ENCODE measurements at places on chromosomes 5 and 9. TPM values are rescaled to one million over a fixed set of nuclear protein-coding genes. Genes with fewer than 3 reads are reported as not detected.

Gene WWC1
- 2.0 TPM for total RNA-seq

Gene COL23A1
- not detected for total RNA-seq

Gene BSPRY
- 1.3 TPM for total RNA-seq

Gene CDX1
- total RNA-seq, result not detected

Gene TNFSF8
- total RNA-seq, result 0.69 TPM

Gene ZDHHC11B
- total RNA-seq, result 0.07 TPM

Gene SHROOM1
- 2.4 TPM for total RNA-seq

Gene CCL21
- not detected for total RNA-seq
